SHP77 treated with DMSO at 0.1 percent for 48 hours (cell line): ENCODE measurements at places on chromosomes 7 and 10.

DNA sequence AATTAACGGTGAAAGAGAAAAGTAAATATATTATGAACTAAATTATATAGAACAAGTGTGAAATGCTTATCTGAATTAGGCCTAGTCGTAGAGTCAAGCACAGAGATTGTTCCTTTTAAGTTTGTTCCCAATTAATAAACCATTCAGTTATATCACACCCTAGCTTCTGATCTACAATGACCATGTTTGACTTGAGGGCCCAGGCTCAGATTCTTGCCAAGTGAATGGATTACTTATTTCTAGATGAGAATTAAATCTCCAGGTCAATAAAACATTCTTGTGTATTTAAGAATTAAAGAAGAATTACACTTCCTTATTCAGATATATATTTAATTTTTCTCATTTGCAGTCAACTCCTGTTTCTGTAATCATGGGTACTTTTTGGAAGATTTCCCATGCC is 37.4 kb upstream of the ARL4A start:
- DNase-seq: no peak

GRCh38 chr10:75508239-75508813 is 76.9 kb downstream of the LRMDA start:
- DNase-seq: no peak

GRCh38 chr7:42077271-42078135 is 159.5 kb downstream of the GLI3 start:
- no peak for DNase-seq

DNA sequence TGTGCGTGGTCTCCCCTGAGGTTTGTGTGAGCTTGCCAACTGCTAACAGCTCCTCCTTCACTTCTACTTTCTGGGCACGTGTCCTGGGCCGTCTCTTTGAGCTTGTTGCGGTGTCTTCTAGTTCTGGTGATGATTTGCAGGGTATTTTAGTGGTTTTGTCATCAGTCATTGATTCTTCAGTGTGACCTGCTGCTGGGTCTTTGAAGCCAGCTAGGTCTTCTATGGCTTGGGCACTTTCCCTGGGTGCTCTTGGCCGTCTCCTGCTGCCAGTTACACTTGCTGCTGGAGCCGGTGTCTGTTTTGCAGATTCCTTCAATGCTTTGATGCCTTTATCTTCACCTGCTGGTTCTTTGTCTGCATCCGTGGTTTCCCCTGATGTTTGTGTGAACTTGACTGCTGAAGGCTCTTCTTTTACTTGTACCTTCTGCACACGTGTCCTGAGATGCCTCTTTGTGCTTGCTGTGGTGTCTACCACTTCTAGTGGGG is 23.0 kb downstream of the MKI67 start:
- DNase-seq: no peak

DNA sequence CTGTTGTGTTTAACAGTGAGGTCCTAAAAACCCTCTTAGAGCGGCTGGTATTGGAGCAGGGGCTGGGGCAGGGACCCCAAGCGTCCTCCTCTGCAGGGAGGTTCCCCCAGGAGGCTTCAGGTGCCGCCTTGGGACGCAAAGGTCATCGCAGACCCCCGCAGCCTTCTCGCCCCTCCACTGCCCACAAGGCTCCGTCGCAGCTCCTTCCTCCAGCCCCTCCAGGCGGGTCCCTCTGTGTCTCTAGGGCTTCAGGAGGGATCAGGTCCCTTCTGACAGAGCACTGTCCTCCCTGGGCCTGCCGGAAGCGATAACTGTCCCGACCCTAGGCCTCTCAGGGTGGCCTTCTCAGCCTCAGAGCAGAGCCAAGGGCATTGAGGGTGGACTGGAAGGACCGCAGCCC is 26.1 kb upstream of the AP5Z1 start:
- no peak for DNase-seq
